Vagina (tissue), 2 donors: ENCODE measurements at places on chromosomes 16 and 17.
A peak's percentile ranks its signal among the peaks of the same experiment; 100 is the strongest.

- no peaks in the 10 kb centered on the region for H3K36me3 ChIP-seq
- no peak overlapping the region for H3K27ac ChIP-seq
- DNase-seq = no peak
- H3K4me1 ChIP-seq = no peaks in the 10 kb centered on the region
- no peaks in the 10 kb centered on the region for H3K27me3 ChIP-seq
- H3K4me3 ChIP-seq = no peak overlapping the region
Observed at GRCh38 chr17:3988297-3989040, 24.2 kb upstream of the ATP2A3 start.

- H3K27ac ChIP-seq = no peak overlapping the region
- no peak overlapping the region for H3K4me3 ChIP-seq
- H3K27me3 ChIP-seq = no peaks in the 10 kb centered on the region
- H3K36me3 ChIP-seq = peaks cover 12% of the 10 kb centered on the region
- no peak for DNase-seq
Observed at GRCh38 chr17:80277751-80278671, 17.4 kb downstream of the RNF213 start.

GRCh38 chr16:66851166-66851964, 7.2 kb downstream of the CA7 start:
- H3K36me3 ChIP-seq = no peaks in the 10 kb centered on the region
- no peak overlapping the region for H3K4me3 ChIP-seq
- no peaks in the 10 kb centered on the region for H3K27me3 ChIP-seq
- no peaks in the 10 kb centered on the region for H3K4me1 ChIP-seq
- H3K27ac ChIP-seq = no peak overlapping the region
- no peak for DNase-seq

DNA sequence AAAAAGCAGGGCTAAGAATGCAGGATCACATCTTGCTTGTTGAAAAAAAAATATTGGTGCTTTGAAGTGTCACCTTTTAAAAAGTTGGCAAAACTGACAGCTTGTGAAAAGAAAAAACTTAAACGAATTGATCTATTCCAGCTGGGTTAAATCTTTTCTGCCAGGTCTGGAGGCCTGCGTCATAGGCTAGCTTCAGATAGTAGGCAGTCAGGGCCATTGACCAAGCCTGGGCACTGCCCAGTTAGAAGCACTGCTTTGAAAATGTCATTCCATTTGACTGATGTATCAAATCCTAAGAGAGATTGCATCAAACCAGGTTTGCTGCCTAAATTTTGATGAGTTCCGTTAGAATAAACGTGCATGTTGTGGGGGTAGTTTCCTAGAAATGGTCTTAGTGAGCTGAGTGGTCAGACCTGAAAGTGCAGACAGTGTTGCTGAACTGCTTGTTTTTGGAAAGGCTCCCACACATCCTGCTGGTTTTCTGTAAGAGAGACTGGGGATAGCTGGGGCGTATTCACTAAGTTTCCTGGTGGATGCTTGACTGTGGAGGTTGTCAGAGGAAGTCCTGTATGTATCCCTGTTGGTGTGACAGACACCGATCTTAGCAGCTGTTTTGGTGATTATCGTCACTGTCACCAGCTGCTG, 38.8 kb downstream of the NUP88 start:
- no peaks in the 10 kb centered on the region for H3K27me3 ChIP-seq
- peaks cover 90% of the 10 kb centered on the region for H3K36me3 ChIP-seq
- H3K27ac ChIP-seq = no peak overlapping the region
- H3K4me1 ChIP-seq = no peaks in the 10 kb centered on the region

GRCh38 chr16:20897922-20898321, 2.2 kb downstream of the DCUN1D3 start:
- no peaks in the 10 kb centered on the region for H3K27me3 ChIP-seq
- no peaks in the 10 kb centered on the region for H3K36me3 ChIP-seq
- DNase-seq = no peak
- H3K27ac ChIP-seq = peak overlapping the region; percentile 37

- H3K27ac ChIP-seq = peak overlapping the region; percentile 91
- H3K36me3 ChIP-seq = no peaks in the 10 kb centered on the region
- H3K4me1 ChIP-seq = peaks cover 51% of the 10 kb centered on the region
- no peak for DNase-seq
- no peak overlapping the region for H3K4me3 ChIP-seq
Observed at GRCh38 chr16:66902648-66903543, 15.8 kb downstream of the CDH16 start.

DNA sequence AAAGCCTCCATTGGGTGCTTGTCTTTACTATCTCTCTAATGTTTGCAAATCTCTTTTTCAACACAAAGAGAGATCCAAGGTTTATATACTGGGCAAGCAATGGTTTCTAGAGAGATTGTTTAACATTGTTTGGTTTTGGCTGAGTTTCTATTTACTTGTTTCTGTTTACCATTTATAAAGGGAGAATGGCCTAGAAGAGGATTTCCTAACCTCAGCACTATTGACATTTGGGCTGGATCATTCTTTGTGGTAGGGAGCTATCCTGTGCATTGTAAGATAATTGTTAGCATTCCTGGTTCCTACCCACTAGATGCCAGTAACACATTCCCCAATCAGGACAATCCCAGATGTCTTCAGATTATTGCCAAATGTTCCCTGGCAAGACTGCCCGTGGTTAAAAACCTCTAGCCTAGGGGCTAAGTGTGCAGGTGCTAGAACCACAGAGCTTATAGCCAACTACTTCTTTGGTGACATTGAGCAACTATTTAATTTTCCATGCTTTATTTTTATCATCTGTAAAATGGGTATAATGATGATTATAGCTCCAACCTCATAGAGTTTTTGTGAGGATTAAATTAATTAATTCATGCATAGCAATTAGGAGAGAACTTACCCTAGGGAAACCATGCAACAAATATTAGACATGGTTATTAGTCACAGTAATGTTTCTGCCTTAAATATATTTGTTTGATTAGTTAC, 413.9 kb upstream of the MAF start:
- no peak for DNase-seq
- no peaks in the 10 kb centered on the region for H3K36me3 ChIP-seq
- H3K4me3 ChIP-seq = no peak overlapping the region
- no peaks in the 10 kb centered on the region for H3K27me3 ChIP-seq
- no peak overlapping the region for H3K27ac ChIP-seq
- H3K4me1 ChIP-seq = no peaks in the 10 kb centered on the region

- no peaks in the 10 kb centered on the region for H3K27me3 ChIP-seq
- peak overlapping the region; percentile 64 for H3K4me3 ChIP-seq
Observed at GRCh38 chr16:70381604-70382342, 35.1 kb downstream of the DDX19A start.

- H3K36me3 ChIP-seq = no peaks in the 10 kb centered on the region
- H3K27ac ChIP-seq = peak overlapping the region; percentile 71
- H3K4me3 ChIP-seq = no peak overlapping the region
- DNase-seq = no peak
- no peaks in the 10 kb centered on the region for H3K27me3 ChIP-seq
- H3K4me1 ChIP-seq = peaks cover 62% of the 10 kb centered on the region
Observed at GRCh38 chr17:17729620-17730249, 48.5 kb downstream of the RAI1 start.

GRCh38 chr17:27893841-27894503, 807 bp upstream of the LYRM9 start:
- H3K27me3 ChIP-seq = no peaks in the 10 kb centered on the region
- H3K4me1 ChIP-seq = peaks cover 8% of the 10 kb centered on the region
- peak overlapping the region; percentile 75 for H3K4me3 ChIP-seq
- DNase-seq = no peak

DNA sequence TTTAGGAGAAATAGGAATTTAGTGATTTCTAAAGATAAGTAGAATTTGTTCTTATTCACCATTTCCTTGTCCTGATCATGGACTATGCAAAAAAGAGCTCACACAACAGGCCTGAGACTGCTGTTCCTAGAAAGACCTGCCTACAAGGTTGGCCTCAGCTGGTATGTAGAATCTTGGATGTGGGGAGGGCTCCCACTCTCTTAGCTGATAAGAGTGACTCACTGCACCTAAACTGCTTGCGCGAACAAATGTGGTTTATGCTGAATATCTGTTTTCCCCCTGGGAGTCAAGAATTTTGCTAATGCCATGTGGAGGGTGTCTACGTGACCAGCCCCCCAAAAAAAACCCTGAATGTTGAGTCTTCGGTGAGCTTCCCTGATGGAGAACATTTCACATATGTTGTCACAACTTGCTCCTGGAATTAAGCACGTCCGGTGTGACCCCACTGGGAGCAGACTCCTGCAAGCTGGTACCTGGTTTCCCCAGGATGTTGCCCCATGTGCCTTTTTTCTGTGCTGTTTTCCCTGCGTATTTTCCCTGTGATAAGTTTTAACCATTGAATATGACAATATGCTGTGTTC, 68.8 kb upstream of the HSBP1 start:
- H3K4me3 ChIP-seq = no peak overlapping the region
- H3K4me1 ChIP-seq = no peaks in the 10 kb centered on the region

DNA sequence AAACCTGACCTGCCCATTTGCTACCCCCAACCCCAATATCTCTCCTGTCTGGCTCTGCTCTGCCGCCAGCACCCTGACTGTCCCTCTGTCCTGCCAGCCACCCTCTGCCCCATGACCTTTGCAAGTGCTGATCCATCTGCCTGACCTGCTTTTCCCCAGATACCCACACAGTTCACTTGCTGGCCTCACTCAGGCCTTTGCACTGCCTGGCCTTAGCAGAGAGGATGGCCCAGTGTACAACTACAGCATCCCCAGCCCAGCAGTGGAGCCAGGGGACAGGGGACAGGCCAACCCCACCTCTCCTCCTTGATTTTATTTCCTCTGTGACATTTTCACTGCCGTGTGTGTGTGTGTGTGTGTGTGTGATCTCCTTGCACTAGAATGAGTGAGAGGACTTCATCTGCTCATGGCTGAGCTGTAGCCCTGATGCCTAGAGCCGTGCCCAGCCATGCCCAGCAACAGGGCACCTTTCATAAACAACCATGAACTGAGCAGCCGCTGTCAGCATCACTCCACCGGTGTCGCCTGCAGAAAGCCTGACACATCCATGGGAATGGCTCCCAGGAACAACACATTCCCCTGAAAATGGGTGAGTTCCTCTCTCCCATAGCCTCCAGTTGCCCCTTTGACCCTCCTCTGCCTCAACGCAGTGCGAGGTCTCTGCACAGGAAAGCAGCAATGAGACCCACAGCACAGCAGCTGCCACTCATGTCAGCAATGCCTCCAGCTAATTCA, 36.0 kb upstream of the RBFOX3 start:
- H3K27me3 ChIP-seq = no peaks in the 10 kb centered on the region
- no peaks in the 10 kb centered on the region for H3K4me1 ChIP-seq
- H3K36me3 ChIP-seq = no peaks in the 10 kb centered on the region
- no peak overlapping the region for H3K4me3 ChIP-seq
- DNase-seq = peak; percentile 85

GRCh38 chr16:63882576-63882975, 1239.3 kb downstream of the CDH11 start:
- H3K36me3 ChIP-seq = no peaks in the 10 kb centered on the region
- no peak overlapping the region for H3K4me3 ChIP-seq
- H3K4me1 ChIP-seq = no peaks in the 10 kb centered on the region
- DNase-seq = no peak

- no peak for DNase-seq
- H3K27ac ChIP-seq = peak overlapping the region; percentile 49
- H3K4me3 ChIP-seq = peak overlapping the region; percentile 55
- no peaks in the 10 kb centered on the region for H3K36me3 ChIP-seq
- H3K4me1 ChIP-seq = peaks cover 21% of the 10 kb centered on the region
Observed at GRCh38 chr16:31487720-31488467, 5.0 kb downstream of the SLC5A2 start.

DNA sequence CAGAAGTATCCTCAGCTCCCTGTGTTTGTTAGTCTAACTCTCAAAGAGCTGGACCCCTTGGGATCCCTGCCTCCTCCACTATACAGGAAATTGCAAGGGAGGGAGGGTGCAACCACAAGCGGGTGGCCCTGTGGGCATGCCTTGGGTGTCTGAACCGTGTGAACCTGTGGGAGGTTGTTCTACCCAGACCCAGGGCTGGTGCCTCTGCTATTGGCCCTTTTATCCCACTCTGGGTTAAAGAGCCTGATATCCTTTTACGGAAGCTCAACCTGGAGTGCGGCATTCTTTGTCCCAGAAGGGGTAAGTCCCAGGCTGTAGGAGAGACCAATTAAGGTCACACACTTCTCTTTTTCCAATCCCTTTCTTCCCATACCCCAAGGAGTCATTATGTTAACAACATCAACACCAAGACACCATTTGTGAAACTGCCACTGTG, 53.4 kb downstream of the ARSG start:
- H3K4me3 ChIP-seq = no peak overlapping the region
- DNase-seq = no peak
- H3K36me3 ChIP-seq = no peaks in the 10 kb centered on the region
- no peaks in the 10 kb centered on the region for H3K4me1 ChIP-seq

GRCh38 chr17:55818451-55819375, 67.9 kb downstream of the PCTP start:
- no peak overlapping the region for H3K27ac ChIP-seq
- no peaks in the 10 kb centered on the region for H3K27me3 ChIP-seq
- no peaks in the 10 kb centered on the region for H3K4me1 ChIP-seq
- H3K36me3 ChIP-seq = no peaks in the 10 kb centered on the region
- no peak overlapping the region for H3K4me3 ChIP-seq

DNA sequence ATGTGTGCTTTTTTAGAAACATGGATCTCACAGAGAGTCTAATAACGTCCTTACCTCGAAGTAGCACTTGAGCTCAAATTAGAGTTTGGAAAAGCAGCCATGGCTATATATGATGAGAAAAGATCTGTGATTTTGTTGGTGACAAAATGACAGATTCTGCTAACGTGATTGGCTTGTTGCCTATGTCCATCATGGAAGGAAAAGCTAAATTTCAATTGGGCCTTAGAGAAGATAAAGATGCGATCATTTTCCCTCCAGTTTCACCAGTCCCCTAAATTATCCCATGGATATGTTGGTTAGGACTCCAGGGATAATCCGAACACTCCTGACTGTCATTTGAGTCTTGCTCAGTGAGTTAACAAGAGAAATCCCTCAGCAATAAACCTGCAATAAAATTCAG, 175.8 kb downstream of the C16orf95 start:
- H3K4me1 ChIP-seq = no peaks in the 10 kb centered on the region
- H3K27ac ChIP-seq = no peak overlapping the region
- no peaks in the 10 kb centered on the region for H3K27me3 ChIP-seq
- no peaks in the 10 kb centered on the region for H3K36me3 ChIP-seq
- H3K4me3 ChIP-seq = no peak overlapping the region

DNA sequence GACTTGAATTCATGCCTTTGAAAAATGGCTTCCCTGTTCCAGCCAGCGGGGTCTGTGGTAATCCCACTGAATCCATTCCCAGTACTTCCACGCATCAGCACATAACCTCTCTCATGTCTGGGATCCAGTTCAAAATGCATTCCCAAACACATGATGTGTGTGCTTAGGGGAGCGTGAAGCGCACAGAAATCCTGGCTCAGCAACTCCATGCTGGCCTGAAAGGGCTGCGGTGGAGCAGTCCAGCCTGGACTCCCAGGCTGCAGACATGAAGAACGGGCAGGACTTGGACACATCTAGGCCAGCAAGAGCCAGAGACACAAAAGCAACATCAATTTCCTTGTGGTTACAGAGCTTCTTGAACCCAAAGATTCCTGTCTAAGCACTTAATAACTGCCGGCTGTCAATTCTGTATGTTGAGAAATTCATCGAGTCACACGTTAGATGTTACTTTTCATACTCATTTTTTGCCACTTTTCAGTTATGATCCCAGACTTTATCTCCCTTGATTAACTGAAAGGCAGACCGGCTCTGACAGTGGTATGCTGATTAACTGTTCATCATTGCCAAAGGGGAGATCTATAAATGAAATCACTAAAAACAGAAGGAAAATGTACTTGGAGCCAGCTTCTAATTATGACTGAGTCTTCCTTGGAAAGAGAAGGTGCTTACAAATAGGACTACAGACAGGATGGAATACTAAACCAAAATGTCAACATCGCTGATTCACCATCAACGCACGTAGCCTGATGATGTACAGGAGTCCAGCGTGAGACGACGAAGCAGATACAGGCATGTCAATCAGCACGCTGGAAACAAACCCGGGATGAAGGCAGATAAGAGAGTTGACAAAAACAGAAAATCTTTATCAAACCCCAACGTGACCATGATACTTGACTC, 23.0 kb downstream of the NSMCE1 start:
- peaks cover 61% of the 10 kb centered on the region for H3K4me1 ChIP-seq
- H3K27ac ChIP-seq = peak overlapping the region; percentile 83
- H3K36me3 ChIP-seq = no peaks in the 10 kb centered on the region
- no peaks in the 10 kb centered on the region for H3K27me3 ChIP-seq
